MCF 10A (cell line): ENCODE measurements at places on chromosomes 7 and 10. TPM values are rescaled to one million over a fixed set of nuclear protein-coding genes. Genes with fewer than 3 reads are reported as not detected.
A peak's percentile ranks its signal among the peaks of the same experiment; 100 is the strongest.

- no peak for DNase-seq
These were observed 549.0 kb downstream of the TCERG1L start for GRCh38 chr10:130762491-130762890.

GRCh38 chr7:120680985-120681384, 177.0 kb downstream of the TSPAN12 start:
- DNase-seq, result no peak

DNA sequence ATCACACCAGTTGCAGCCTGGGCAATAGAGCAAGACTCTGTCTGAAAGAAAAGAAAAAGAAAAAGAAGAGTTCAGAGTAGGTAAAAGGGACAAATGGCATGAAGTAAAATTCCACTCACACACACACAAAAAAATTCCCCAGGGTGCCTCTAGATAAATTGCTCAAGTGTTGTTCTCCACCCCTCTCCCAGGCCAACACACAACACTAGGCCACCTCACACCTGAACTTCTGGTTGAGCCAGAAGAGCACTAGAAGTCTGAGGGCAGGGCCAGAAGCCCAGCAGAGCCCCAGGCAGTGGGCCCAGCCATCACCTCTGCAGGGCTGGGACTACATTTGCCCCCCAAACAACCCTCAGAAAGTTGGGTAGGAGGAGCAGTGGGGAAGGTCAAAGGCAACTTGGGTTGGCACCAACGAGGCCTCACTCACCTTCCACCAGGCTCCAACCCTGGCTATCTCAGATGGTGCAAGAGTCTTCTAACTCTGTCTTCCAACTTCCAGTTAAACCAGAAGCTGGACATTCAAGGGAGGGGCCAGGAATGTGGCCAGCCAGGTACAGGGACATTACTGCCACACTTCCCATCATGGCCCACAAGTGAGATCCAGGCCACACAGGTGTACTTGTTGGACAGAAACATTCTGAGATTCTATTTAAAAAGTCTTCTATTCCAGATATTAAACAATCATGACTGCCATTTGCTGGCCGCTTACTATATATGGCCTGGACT, 25.6 kb upstream of the DLX6 start:
- no peak for DNase-seq

The CYP26A1 gene
- not detected in 2 replicates for total RNA-seq

The KCND2 gene
- total RNA-seq, result not detected in 2 replicates

GRCh38 chr10:79390057-79390456, 42.8 kb downstream of the PPIF start:
- DNase-seq, result no peak

- no peak for DNase-seq
These were observed 461 bp upstream of the FIGNL1 start for GRCh38 chr7:50450590-50451032.

The BRAT1 gene
- 15.4 and 18.0 TPM in 2 replicates for total RNA-seq

DNA sequence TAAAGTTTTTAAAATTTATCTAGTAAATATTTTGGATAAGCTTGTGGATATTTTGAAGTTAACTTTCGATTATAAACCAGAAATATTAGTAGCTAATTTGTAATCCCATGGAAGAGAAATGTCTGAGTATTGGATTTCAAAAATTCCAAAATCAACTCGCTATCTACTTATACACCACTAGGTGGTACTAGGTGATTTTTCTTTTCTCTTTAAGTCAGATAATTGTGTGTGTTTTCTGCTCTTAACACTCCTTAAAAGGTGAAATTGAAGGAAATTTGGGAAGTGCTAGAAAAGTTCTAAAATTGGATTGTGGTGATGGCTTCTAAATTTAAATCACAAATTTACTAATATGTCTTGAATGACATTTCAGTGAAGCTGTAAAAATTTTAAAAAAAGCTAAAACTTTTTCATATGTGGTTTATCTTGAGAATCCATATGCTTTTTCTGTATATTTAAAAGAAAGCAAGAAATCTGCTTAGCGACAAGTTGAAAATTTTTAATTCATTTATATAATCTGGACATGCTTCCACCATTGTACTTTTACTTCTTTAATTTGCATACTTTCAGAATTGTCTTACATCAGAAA, 90.2 kb downstream of the IPMK start:
- DNase-seq, result peak; percentile 38

The GBX1 gene
- total RNA-seq, result not detected in 2 replicates

The CALD1 gene
- total RNA-seq, result 130 and 183 TPM in 2 replicates

GRCh38 chr7:77516085-77516484, 21.0 kb upstream of the PTPN12 start:
- DNase-seq, result no peak

The MMP21 gene
- not detected in 2 replicates for total RNA-seq

The H2AZ2 gene
- total RNA-seq, result 138 and 139 TPM in 2 replicates

GRCh38 chr7:37180828-37181549, 267.7 kb downstream of the ELMO1 start:
- no peak for DNase-seq

DNA sequence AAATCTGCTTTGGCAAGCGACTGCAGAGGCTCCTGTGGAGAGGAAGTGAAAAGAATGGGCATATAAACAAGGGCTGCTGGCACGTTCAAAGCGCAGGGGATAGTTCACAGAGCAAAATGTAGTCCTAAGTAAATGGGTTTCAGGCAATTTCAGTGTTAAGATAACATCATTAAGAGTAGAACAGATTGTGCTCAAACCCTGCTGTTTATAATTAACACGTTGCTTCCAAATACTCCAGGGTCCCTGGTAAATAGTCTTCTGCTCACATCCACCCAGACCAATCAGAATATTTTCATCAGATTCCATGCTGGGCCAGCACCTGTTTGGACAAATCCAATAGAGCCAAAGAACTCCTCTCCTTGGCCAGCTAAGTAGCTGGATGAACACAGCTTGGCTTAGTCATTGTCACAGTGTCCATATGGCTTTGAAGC, 81.4 kb downstream of the ORC5 start:
- DNase-seq, result no peak

DNA sequence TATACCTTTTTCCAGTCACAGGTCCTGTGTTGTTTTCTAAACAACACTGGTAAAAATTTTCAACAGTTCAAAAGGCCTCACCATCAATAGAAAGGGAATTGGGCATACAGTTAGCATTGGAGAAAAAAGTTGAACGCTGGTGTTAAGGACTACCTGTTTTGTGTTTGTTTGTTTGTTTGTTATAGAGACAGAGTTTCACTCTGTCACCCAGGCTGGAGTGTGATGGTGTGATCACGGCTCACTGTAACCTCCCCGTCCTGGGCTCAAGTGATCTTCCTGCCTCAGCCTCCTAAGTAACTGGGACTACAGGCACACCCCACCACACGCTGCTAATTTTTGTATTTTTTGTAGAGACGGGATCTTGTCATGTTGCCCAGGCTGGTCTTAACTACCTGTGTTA, 306.1 kb downstream of the PRPF18 start:
- no peak for DNase-seq

The HOXA5 gene
- 7.4 and 8.8 TPM in 2 replicates for total RNA-seq

GRCh38 chr10:12634621-12634931, 285.2 kb downstream of the CAMK1D start:
- no peak for DNase-seq

The GPR85 gene
- 0.07 and 0.61 TPM in 2 replicates for total RNA-seq

DNA sequence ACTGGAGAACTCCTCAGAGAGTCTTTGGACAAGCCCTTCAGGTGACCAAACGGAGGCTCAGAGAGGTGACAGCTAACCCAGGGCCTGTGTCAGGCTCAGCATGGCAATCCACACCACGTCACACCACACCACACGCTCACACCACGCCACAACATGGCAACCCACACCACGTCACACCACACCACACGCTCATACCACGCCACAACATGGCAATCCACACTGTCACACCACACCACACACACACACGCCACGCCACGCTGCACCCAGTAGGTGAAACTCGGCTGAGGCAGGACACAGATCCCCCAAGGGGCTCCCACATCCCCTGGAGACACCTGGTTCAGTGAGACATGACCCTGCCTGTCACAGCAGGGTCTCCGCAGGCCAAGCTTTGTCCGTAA, 107.3 kb downstream of the PDGFA start:
- DNase-seq, result no peak

GRCh38 chr7:129501760-129502707, at the start of gene SMKR1:
SMKR1 (plus strand) TSS chr7:129502531; CDS start chr7:129502825, 294 bp downstream.
- peak; percentile 63 for DNase-seq

- no peak for DNase-seq
These were observed 18.3 kb downstream of the MDFIC start for GRCh38 chr7:114940220-114940619.

GRCh38 chr7:92360387-92360786, 86.9 kb upstream of the GATAD1 start:
- DNase-seq, result no peak

DNA sequence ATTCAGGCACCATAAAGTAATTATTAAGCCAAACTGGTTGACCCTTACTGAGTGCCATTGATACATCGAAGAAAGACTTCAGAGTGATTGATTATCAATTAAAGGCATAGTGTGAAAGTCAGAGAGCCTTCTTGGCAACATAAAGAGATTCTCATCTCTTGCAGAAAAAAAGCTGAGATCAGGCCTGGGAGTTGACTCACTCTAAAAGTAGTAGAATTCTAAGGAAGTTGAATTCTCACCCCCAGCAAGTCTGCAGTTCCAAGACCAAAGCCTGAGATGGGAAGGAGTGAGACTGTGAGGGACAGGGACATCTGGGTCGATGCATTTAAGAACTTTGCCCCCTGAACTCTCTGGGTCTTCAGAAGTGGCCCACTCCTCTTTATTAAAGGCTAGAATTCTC, 21.6 kb upstream of the ERCC6 start:
- DNase-seq, result no peak

DNA sequence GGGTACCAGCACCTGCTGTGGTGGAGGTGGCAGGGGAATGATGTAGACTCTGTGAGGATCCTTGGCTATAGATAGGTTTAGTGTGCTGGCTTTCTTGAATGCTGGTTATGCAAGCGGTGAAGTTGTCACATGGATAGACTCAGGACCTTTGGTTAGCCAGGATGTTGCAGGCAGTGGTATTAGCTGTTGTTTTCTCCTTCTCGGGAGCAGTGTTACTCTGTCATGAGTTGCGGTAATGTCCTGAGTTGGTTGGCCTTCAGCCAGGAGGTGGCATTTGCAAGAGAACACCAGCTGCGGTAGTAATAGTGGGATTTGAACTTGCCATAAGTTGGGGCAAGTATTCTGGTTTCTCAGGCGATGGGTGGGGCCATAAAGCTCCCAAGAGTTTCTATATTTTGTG, 10.8 kb downstream of the AGK start:
- no peak for DNase-seq

- DNase-seq, result no peak
These were observed 38.8 kb upstream of the INPP5A start for GRCh38 chr10:132498562-132499366.

GRCh38 chr10:47152861-47153349, 147.1 kb upstream of the GDF10 start:
- peak; percentile 83 for DNase-seq

The GIMAP2 gene
- total RNA-seq, result not detected in 2 replicates

The ANKRD30A gene
- total RNA-seq, result not detected in 2 replicates

The CALN1 gene
- total RNA-seq, result not detected in 2 replicates

DNA sequence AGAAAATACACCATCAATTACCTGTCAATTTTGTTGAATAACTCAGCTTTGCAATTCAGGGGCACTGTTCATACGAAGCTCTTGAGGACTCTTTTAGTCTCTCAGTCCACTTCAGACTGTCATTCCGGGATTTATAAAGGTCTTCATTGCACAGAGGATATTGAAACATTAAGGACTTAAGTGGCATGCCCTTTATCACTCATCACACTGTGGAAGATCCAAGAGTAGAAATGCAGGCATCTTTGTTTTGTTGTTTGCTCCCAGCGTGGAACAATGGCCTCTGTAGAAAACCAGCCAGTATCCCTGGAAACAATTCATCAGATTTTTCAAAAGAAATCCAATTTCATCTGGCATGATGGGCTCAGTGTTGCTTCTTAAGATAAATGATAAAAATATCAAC, 66.3 kb upstream of the LRGUK start:
- no peak for DNase-seq

DNA sequence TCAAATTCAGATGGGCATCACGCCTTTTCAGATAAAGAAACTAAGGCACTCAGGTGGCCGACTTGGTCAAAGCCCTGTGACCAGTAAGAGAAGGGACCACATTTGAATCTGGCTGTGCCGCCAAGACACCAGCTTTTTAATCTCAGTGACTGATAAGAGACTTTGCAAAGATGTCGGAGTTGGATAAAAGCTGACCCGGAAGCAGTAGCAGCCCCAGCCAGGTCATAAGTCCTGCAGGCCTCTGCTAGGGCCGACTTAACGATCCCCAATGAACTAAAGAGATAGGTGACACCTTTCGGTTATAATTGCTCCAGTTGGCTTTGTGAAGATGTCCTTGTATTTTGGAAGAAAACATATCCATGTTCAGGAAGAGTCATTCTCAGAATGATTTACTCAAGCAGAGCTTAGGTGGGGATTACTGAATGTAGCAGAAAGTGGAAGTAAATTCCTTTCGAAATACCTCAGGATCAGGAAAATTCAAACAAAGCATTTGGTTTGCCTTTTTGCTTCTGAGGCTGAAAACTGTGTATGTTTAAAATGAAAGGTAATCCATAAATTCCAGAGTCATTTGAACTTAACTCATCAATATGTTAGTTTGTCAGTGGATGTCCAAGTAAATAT, 164.2 kb upstream of the PITRM1 start:
- DNase-seq, result no peak

- no peak for DNase-seq
These were observed 13.1 kb downstream of the WIPI2 start for GRCh38 chr7:5203183-5203537.

DNA sequence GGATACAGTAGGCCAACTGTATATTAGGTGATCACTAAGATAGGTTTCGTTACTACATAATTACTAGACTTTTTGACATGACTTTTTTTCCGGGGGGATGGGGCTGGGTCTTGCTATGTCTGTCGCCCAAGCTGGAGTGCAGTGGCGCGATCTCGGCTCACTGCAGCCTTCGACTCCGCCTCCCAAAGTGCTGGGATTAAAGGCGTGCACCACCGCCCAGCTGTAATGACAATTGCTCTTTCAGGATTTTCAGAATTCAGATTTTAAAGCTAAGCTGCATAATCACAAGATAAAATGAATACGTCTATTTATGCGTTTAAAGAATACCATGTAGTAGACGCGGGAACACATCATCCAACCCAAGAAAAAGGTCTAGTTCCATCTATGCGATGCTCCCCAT, 982 bp downstream of the IDI1 start:
- peak; percentile 16 for DNase-seq

DNA sequence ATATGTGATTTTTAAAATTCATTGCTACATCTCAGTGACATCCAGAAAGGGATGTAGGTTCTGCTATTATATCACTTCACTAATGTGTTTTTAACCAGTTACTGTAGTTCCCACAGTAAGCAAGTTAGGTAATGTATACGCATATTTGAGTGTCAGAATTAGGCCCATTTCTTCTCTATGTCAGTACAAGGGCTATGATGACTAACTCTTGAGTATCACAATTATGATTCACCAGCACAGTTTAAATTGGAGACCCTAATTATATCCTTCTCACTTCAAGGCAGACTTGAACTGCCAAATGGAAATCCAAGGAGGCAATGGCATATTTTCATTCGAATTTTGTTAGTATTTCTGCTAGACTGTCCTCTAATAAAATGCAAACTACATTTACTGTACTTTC, 23.6 kb downstream of the BZW2 start:
- DNase-seq, result peak; percentile 30

The PIK3AP1 gene
- not detected in 2 replicates for total RNA-seq

- DNase-seq, result peak; percentile 73
These were observed 247.1 kb upstream of the GRB10 start for GRCh38 chr7:51029701-51030191.

The ARHGEF5 gene
- 48.2 and 54.7 TPM in 2 replicates for total RNA-seq
